Aorta (tissue), 5 donors: ENCODE measurements at places on chromosomes 12 and 14. TPM values are rescaled to one million over a fixed set of nuclear protein-coding genes. Genes with fewer than 3 reads are reported as not detected.
A peak's percentile ranks its signal among the peaks of the same experiment; 100 is the strongest.

The SSPN gene
- 109 TPM for total RNA-seq

DNA sequence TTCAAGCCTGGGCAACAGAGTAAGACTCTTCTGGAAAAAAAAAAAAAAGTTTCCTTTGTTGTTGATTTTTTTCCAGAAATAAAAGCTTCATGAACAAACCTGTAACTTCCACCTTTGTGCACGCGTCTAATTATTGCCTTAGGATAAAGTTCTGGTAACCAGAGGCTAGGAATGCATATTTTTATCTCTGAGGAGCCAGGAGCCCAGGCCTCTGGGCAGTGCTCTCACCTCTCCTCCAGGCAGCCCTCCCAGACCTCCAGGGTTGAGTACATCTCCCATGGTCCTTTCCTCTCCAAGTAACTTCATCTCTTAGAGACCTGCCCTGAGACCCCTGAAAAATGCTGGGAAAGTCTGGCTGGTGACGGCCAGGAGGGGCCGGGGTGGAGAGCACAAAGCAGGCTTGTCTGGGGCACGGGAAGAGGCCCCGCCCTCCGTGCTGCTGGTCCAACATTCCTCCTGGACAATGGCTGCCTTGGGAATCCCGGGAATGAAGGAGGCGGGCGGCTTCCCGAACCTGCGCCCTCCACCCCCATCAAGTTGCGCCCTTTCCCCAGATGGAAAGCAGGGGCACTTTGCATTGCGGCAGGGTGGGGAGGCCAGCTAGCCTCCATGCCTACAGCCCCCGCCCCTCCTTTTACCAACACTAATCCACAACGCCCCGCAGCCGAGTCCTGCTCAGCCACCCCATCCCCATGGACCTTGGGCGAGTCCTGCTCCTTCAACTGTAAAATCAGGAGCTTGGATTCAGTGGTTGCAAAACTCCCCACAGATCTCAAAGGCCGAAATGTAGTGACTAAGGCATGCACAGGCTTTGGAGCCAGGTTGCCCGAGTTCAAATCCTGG is 7.3 kb upstream of the FIGNL2 start:
- no peaks in the 10 kb centered on the region for H3K27me3 ChIP-seq
- no peaks in the 10 kb centered on the region for H3K4me1 ChIP-seq
- no peak overlapping the region for H3K27ac ChIP-seq
- no peak overlapping the region for H3K4me3 ChIP-seq

- H3K4me3 ChIP-seq: no peak overlapping the region
- H3K27me3 ChIP-seq: no peaks in the 10 kb centered on the region
- H3K4me1 ChIP-seq: no peaks in the 10 kb centered on the region
These were observed 23.1 kb downstream of the TTC6 start for GRCh38 chr14:37618498-37619028.

DNA sequence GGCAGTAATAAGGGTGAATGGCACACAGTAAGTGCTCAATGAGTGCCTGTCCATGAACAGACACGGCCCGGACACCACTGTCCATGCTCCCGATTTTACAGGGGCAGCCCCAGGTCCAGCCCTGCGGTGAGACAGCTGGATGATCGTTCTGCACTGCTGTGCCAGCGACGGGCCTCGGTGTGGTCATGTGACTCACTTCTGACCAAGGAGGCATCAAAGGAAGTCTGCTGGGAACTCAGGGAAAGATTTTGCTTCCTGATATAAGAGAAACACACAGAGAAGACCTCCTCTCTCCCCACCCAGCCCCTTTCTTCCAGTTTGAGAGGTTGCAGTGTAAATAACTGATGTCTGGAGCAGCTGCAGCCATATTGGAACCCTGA is 126.6 kb downstream of the SCARB1 start:
- H3K36me3 ChIP-seq: no peaks in the 10 kb centered on the region
- peak; percentile 77 for DNase-seq
- H3K4me1 ChIP-seq: no peaks in the 10 kb centered on the region
- H3K4me3 ChIP-seq: no peak overlapping the region

The OR6C74 gene
- total RNA-seq: not detected

DNA sequence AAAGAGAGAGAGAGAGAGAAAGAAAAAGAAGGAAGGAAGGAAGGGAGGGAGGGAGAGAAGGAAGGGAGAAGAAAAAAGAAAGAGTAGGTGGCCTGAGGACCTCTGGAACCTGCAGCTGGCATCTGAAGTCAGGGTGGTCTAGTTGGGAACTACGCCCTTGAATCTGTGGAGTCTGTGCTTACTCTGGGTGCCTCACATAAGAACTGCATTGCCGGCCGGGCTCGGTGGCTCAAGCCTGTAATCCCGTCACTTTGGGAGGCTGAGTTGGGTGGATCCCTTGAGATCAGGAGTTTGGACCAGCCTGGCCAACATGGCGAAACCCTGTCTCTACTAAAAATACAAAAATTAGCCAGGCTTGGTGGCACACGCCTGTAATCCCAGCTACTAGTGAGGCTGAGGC is 10.0 kb upstream of the NRDE2 start:
- no peaks in the 10 kb centered on the region for H3K4me1 ChIP-seq
- no peak overlapping the region for H3K27ac ChIP-seq
- no peaks in the 10 kb centered on the region for H3K36me3 ChIP-seq
- DNase-seq: no peak
- no peak overlapping the region for H3K4me3 ChIP-seq

DNA sequence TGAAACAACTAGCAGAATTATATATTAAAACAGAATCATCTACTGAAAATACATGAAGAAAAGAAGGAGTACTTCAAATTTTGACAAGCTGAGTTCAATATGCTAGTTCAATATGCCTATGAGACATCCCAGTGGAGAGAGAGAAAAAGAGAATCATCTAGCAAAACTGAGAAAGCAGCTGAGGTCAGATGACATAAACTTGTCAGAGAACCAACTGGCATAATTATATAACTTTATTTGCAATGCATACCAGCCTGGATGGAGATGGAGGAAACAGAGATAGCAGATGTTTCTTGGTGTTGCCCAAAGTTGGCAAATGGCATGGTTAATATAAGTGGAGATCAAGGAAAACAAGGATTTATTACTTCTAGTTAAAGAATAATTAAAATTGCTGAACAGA is 148.7 kb upstream of the PDZRN4 start:
- no peaks in the 10 kb centered on the region for H3K36me3 ChIP-seq
- H3K4me1 ChIP-seq: no peaks in the 10 kb centered on the region
- no peak for DNase-seq
- H3K27me3 ChIP-seq: no peaks in the 10 kb centered on the region

DNA sequence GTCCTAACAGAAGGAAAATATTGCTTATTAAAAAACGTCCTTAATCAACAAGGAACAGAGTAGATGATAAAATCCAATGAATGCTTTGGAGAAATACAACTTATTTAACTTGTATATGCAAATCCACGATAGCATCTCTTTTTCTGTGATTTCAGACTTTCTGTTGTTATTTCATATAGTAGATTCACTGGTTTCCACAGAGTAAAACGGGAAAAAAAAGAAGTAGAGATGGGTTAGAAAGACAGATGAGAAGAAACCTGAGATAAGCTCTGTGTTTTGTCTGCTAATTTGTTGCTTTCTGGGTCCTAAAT is 447.7 kb downstream of the RERGL start:
- no peaks in the 10 kb centered on the region for H3K27me3 ChIP-seq
- H3K27ac ChIP-seq: no peak overlapping the region
- no peaks in the 10 kb centered on the region for H3K4me1 ChIP-seq
- DNase-seq: no peak
- no peak overlapping the region for H3K4me3 ChIP-seq
- no peaks in the 10 kb centered on the region for H3K36me3 ChIP-seq

DNA sequence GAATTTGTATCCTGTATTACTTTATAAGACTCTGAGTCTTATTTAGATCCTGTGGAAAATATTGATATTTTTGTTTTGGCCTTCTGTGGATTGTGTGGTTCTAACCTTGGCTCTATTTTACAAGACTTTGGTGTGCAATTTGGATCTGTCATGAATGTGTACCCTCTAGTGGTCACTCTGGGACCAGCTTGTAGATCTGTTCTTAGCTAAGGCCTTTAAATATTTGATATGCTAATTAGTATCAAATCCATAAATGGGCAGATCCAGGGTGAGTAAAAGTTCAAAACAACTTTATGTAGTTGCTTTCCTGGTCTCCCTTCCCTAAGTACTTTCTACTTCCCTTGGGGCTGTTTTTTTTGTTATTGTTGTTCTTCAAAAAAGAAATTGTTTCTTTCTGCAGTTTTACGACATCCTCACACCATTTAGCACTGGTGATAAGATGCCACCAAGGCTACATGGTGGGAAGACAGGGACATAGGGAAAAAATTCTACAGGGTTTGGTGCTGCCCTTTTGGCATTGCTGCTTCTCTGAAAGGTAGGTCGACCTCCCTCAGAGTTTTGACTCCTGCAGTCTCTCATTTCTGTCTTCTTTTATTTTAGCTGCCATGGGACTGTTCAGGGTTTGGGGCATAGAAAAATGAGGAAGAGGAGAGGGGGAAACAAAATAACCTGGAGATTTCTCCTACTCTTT is 238.5 kb downstream of the GPHN start:
- no peaks in the 10 kb centered on the region for H3K27me3 ChIP-seq
- DNase-seq: no peak
- H3K4me3 ChIP-seq: no peak overlapping the region
- H3K36me3 ChIP-seq: no peaks in the 10 kb centered on the region

The BICD1 gene
- 42.1 TPM for total RNA-seq

The TAS2R46 gene
- 3.9 TPM for total RNA-seq

The AJUBA gene
- 12.9 TPM for total RNA-seq

GRCh38 chr12:49294086-49294803 is 702 bp upstream of the PRPH start:
- no peaks in the 10 kb centered on the region for H3K4me1 ChIP-seq
- no peak overlapping the region for H3K27ac ChIP-seq
- H3K4me3 ChIP-seq: no peak overlapping the region
- no peaks in the 10 kb centered on the region for H3K36me3 ChIP-seq

DNA sequence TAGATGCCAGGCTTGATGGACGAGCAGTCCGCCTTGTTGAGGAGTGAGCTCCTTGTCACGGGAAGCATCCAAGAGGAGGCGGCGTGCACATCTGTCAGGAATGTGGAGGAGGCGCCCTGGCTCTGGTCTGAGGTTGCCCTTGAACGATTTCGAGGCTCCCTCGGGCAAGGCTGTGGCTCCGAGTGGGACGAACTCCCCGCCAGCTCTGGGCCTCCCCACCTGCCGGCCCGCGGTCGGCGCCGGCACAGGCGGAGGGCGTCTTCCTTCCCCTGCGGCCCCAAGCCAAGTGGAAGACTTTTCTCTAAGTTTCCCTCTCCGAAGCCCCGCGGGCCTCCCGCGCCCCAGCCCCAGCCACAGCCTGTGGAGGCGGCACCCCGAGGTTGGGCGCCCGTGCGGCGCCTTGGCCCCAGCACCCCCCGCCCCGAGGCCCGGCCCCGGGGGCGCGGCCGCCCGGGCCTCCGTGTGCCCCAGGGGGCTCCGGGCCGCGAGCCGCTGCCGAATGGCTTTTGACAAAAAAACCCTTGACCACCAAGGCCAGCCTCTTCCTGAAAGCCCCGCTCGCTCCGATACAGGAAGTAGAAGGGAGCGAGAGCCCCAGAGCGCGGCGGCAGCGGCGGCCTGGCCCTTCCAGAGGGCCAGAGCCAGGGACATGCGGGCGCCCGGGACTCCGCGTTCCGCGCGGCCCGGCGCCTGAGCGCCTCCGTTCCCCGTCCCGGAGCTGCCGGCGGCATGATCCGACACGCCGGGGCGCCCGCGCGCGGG is at the start of gene RIN3:
TSS of gene RIN3 (plus strand) at position 578 of the 762 bp plus-strand sequence. CDS start at position 730, 152 bp downstream.
- DNase-seq: peak; percentile 89
- H3K36me3 ChIP-seq: no peaks in the 10 kb centered on the region
- peak within 1 kb of the TSS; percentile 53 for H3K27ac ChIP-seq
- H3K4me1 ChIP-seq: no peaks in the 10 kb centered on the region
- H3K27me3 ChIP-seq: no peaks in the 10 kb centered on the region

GRCh38 chr12:69383074-69383473 is 23.5 kb downstream of the YEATS4 start:
- H3K4me3 ChIP-seq: no peak overlapping the region
- no peak overlapping the region for H3K27ac ChIP-seq

The CACNA2D4 gene
- 9.7 TPM for total RNA-seq

GRCh38 chr12:32558903-32559302 is 120.2 kb upstream of the DNM1L start:
- no peak for DNase-seq
- H3K4me3 ChIP-seq: no peak overlapping the region
- H3K27me3 ChIP-seq: no peaks in the 10 kb centered on the region
- no peak overlapping the region for H3K27ac ChIP-seq

DNA sequence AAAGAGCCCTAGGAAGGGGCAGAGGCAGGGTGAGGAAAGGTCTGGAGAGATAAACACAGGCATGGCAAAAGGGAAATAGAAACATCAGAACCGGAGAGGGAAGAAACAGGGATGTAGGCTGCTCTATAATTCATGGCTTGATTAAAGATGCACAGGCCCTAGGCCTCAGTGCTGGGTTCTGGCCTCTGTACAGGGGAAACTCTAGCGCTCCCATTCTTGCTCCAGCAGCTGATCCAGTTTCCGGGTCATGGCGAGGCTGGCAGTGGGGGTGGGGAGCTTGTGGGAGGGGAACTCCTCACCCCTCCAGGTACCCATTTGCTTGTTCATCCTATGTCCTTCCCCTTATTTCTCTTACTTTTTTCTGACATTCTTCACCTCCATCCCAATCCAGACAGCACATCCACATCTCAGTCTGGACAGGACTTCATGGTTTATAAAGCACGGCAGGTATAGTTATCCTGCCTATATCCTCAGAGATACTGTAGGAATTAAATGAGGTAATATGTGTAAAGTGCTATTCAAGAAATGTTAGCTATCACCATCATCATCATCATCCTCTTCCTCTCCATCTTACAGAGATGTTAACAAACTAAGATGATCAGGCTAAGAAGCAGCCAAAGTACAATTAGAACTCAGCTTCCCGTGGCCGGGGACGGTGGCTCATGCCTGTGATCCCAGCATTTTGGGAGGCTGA is 8.0 kb upstream of the GPR84 start:
- no peak for DNase-seq
- no peaks in the 10 kb centered on the region for H3K4me1 ChIP-seq
- no peaks in the 10 kb centered on the region for H3K36me3 ChIP-seq
- H3K4me3 ChIP-seq: no peak overlapping the region
- no peak overlapping the region for H3K27ac ChIP-seq

The DDN gene
- total RNA-seq: not detected

- no peaks in the 10 kb centered on the region for H3K36me3 ChIP-seq
- no peak overlapping the region for H3K27ac ChIP-seq
- H3K4me3 ChIP-seq: no peak overlapping the region
These were observed 52.2 kb downstream of the NDUFA12 start for GRCh38 chr12:94951071-94951934.

DNA sequence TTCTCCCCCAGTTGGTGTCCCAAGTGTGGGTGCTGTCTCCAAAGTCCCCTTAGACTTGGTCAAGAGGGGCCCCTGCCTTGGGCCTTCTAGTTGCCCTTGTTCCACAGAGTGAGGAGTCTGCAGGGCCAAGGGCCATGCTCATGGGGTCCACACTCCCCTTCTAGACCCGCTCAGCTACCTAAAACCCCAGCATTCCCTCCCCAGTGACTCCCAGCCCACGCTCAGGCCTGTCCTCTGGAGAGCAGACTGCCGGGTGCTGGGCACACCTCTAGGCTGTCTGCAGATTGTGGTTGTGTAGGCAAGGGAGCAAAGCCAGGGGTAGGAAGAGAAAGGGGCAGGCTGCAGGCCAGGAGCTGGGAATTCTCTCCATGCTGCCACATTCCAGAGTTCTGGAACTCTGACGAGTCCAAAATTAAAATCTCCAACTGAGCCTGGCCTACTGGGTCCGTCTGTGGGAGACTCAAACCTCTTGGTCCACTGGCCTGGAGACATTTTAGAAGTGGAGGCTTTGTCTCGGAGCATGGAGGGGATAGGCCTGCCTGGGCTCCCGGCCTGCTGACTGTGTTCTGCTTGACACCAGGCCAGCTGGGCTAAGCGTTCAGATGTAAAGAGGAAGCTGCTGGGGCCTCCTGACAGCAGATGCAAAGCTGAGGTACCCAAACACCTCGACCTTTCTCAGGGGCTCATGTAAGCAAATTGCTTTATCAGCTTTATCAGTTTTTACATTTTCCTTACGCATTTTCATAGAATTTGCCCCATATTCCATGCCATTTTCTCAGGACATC is 13.7 kb upstream of the KRT5 start:
- no peaks in the 10 kb centered on the region for H3K36me3 ChIP-seq
- DNase-seq: peak; percentile 48
- H3K4me3 ChIP-seq: no peak overlapping the region
- no peaks in the 10 kb centered on the region for H3K4me1 ChIP-seq
